ENCODE measurements at places on chromosomes 3 and 15.

GRCh38 chr3:197002701-197003454 is 26.7 kb downstream of the MELTF start:
- peak; percentile 78 for DNase-seq

- no peak for DNase-seq
Measured at GRCh38 chr3:330494-331115, 134.0 kb downstream of the CHL1 start.

DNA sequence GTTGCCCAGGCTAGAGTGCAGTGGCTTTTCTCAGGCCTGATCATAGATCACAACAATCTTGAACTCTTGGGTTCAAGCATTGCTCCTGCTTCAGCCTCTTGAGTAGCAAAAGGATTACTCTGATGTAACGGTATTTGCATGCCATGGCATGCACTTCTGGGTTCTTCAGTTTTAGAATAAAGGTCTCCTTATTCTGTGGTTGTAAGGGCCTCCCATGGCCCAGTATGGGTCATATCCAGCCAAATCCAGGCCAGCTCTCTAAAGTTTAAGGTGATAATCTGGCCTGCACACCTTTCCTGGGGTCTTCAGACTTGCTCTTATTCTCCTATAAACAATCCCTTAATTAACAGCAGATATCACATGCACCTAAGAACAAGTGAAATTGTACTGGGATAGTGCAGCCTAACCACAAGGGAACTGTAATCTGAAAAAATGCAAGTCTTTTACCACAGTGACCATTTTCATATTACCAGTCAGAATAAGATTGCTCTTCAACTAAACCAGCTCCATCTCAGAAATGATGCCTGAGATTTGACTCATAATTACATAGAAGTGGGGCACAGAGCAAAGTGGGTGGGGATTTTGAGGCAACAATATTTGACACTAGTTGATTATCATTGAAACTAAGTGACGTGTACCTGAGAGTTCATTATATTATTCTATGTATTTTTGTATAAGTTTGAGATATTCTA is 25.4 kb downstream of the COMMD2 start:
- no peak for DNase-seq

GRCh38 chr15:97875513-97876280 is 84.8 kb upstream of the ARRDC4 start:
- no peak for DNase-seq

DNA sequence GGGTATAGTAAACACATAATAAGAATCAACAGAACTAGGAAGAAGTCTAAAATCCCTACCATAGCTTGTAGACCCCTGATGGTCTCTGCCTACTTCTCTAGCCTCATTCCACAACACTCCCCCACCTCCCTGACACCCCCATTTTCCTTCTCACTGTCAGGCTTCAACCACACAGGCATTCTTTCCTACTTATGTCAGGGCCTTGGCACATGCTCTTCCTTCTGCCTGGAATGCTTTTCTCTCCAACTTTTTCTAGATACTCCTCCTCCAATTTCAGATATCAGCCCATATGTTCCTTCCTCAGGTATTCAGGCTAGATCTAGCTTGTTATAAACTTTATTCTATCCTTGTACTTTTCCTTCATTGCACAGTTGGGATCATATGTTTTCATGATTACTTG is 106.0 kb upstream of the MRPL3 start:
- no peak for DNase-seq

- DNase-seq, result no peak
Measured at GRCh38 chr3:111568911-111569310, 26.2 kb downstream of the ZBED2 start.

GRCh38 chr15:52284164-52284563 is 11.4 kb downstream of the MYO5C start:
- DNase-seq, result no peak
